Stimulated activated CD4-positive, alpha-beta T cell treated with anti-CD3 and anti-CD28 coated beads, Interleukin-1b, Interleukin-23, amount 100 ng/mL, for 1 hour (primary cell): ENCODE measurements at places on chromosomes 2 and 18.

DNA sequence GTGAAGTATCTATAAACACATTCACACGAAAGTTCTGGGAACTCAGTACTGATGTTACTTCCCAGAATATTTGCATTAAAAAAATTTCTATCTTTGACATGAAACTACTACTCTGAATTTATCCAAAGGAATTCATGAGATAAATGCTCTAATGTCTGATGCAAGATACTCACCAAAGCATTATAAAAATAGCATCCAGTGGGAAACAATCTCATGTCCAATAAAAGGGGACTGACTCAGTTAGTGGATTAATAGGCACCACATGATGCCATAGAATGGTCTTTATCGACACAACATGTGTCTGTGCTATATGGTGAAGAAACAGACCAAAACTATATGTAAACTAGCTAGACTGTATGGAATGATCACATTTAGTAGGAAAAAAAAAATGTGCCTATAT, 33.9 kb downstream of the LAMA3 start:
- DNase-seq: no peak

GRCh38 chr18:7662866-7663265, 95.8 kb downstream of the PTPRM start:
- no peak for DNase-seq

DNA sequence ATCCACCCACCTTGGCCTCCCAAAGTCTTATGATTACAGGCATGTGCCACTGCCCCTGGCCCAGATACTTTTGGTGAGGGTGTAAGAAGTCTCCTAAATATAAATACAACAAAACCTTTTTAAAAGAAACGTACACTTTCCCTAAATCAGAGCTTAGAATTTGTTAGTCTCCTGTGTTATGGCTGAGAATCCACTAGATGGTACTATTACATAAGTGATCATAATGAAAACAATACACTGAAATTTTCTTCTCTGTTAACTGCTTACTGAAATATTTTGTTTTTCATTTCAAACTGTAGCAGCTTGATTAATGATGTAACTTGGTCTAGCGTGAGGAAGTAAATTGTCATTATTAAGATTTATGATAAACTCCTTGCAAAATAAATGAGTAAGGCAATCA, 74.8 kb upstream of the FAM98A start:
- no peak for DNase-seq

DNA sequence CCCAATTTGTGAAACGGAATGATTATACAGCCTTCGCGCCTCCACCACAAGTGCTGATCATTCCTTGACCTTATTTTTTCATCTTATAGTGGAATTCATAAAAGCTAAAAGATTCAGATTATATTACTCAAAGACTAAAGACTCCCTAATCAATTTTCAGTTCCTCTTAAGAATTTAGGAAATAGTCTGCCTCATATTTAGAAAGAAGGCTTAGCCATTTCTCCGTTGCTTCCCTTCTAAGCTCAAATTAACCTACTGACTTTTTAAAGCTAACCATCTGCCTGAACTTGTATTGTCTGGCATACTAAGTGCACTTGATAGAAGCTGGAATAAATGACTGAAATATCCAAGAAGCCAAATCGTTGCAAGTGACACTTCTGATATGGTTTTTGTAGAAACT, 44.7 kb downstream of the HNRNPLL start:
- DNase-seq: no peak

DNA sequence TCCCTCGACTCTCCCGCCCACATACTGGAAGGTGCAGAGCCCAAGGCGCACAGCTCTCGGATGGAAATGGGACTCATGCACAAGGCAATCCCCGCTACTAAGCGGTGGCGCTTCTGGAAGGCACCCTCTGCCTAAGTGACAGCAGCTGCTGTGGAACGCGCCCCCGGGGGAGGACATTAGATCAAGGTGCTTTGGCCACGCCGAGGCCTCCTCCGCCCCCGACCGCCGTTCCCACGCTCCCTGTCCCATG, 202 bp downstream of the MCEE start:
- DNase-seq: no peak

- no peak for DNase-seq
Observed at GRCh38 chr2:10922307-10923007, 10.7 kb downstream of the KCNF1 start.

DNA sequence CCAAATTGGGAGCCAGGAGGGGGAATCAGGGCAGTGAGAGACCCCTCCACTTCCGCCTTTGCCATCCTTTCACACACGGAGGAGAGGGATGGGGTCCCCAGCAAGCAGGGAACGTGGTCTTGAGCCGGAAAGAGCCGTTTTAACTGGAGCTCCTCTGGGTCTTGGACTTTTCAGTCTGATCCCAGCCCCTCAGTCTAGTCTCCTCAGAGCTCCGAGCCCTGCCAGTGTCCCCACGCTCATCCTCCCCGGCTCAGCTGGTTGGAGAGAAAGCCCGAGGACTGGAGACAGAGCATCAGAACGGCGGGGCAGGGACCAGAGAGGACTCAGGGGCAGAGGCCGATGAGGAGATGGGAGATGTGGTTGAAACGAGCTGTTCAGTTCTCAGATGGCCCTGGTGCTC, 26.1 kb upstream of the OTOF start:
- DNase-seq: no peak

GRCh38 chr2:128345436-128346165, 26.9 kb upstream of the HS6ST1 start:
- no peak for DNase-seq

- no peak for DNase-seq
Observed at GRCh38 chr2:69766014-69766413, 24.1 kb downstream of the ANXA4 start.

DNA sequence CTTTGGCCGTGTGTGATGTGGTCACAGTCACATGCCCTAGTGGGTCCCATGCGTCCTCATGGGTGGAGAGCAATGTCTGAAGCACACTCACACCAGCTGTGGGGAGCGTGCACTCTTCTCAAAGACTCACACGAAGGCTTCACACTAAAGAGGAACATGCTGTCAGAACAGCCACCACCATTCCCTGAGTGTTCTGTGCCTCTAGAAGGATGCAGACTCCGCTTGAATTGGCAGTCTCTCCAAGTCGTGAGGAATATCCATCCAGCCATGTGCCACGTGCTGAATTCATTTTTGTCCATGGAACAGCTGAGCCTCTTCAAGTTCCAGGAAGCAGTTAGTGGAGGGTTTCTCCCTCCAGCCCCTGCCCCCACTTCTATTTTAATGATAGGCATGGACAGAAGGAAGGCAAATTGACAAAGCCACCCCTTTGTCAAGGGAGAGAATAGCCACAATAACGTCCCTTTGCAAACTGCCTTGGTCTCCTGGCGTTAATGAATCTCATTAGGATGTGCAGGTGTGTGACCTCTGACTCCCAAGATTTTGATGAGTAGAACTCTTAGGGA, 464.3 kb upstream of the ID2 start:
- DNase-seq: no peak

GRCh38 chr2:20447437-20448245, 767 bp downstream of the RHOB start:
- no peak for DNase-seq

- DNase-seq: no peak
Observed at GRCh38 chr18:68316636-68317035, 398.3 kb downstream of the TMX3 start.

GRCh38 chr18:58284699-58285448, 240.8 kb downstream of the NEDD4L start:
- no peak for DNase-seq

DNA sequence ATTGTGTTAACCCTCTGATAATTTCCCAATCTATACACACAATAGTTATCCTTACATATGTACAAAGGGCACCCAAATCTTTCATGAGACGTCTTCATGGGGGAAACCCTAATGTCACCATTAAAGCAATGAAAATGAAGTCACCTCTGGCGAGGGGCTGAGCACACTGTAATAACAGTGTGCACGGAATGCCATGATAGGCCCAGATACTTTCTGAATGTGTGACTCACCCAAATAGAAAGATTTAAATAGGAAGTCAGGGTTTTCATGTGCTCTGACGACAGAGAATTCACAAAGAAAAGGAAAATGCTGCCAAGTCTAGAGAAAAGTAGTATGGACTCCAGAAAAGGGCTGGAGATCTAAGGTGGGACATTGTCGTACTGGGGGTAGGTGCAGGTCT, 128.3 kb downstream of the SATB2 start:
- no peak for DNase-seq

DNA sequence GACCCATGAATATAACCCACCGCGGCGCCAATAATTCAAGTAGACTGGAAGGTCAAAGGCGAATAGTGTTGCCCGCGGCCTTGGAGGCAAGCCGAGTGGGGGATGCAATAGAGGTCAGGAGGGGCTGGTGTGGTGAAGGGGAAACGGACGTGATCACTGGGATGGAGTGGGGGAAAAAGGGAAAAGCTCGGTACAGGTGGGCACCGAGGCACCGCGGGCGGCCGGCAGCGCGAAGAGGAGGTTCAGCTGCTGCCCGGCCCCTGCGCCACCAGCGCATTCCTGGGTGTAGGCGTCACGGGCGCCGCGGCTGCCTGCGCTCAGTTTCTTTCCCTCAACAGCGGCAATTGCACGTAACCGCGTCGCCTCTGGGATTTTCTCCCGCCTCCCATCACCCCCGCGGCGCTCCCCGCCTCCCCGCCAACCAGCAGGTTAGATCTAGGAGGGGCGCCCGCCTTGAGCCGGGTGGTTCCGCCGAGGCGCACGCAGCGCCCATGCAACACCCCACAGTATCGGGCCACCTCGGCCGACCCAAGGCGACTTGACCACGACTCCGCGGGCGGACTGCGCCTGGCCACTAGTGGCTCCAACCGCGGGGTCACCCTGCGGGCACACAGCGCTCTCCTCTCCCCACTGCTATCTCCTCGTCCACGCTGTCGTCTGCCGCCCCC, 1.5 kb downstream of the RND3 start:
- DNase-seq: no peak

- no peak for DNase-seq
Observed at GRCh38 chr2:185284696-185285095, 453.9 kb upstream of the FSIP2 start.

DNA sequence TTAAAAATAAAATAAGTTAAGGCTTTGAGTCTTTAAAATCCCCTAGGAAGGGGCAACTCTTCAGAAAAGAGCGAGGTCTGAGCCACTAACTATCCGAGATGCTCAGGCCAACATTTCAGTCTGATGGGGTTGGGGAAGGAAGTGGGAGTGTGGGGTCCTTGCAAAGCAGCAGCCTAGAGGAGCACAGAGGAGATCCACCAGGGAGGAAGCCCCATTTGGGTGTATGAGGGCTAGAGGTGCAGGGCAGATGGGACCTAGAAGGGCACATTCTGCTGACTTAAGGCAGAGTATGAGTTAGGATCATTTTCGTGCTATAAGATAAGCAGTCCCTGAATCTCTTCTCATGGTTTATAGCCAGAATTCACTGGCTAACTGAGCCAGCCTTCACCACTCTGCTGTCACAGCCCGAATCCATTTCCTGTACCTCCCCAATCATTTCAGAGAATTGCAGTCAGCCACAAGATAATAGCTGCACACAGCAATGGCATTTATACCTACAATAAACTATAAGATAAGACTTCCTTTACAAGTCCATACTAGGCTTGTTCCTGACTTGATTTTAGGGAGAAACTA, 37.0 kb downstream of the MRPL30 start:
- no peak for DNase-seq

DNA sequence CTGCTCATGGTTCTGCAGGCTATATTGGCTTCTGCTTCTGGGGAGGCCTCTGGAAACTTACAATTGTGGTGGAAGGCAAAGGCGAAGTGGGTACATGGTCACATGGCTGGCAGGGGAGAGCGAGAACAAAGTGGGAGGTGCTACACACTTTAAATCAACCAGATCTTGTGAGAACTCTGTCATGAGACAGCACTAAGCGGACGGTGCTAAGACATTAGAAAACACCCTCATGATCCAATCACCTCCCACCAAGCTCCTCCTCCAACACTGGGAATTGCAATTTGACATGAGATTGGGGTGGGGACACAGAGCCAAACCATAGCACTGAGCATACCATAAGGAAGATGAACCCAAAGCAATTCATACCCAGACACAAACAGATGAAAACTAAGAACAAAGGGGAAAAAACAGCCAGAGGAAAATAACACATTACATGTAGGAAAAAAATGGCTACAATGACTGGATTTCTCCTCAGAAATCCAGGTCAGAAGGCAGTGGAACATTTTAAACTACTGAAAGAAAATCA, 31.1 kb upstream of the INO80C start:
- DNase-seq: no peak

DNA sequence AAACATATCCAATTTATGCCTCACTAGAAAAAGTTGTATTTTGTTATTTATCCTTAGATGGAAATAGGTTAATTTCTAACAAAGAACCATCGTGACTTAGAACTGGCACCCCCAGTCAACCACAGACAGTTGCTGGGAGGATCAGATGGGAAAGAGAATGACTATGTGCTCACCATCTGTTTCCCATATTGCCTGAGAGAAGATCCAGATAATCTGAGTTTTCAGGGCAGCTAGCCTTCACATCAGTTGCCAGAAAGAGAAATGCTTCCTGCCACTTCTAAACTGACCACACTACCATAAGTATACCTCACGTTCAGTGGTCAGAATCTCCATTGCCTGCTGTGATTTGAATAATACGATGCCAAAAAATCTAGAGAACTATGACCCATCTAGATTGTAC, 28.4 kb upstream of the NEB start:
- DNase-seq: no peak

DNA sequence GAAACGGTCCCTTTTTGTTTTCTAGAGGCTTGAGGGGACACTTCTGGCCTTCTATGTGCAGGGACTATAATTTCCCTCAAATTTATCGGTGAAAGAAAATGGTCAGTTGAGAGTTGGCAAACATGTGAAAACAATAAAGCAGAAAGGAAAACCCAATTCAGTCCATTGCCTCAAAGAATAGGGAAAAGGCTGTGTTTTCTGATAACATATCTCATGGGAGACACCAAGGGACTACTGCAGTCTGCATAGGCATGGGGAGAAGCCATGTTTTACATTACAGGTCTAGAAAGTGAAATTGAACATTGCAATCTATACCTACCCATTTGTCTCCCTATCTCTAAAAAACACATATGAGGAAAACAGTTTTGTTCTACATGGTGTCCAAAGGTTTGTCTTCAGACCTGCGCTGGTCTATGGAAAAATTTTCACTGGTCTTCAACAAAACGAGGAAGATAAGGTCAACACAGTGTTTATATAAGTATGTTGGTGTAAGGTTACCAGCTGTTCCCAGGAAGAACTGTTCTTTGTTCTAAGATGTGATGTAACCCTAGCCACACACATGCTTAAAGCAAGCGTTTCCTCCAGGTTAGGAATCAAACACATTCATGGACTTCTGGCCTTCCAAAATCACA, 179.7 kb downstream of the MREG start:
- no peak for DNase-seq

DNA sequence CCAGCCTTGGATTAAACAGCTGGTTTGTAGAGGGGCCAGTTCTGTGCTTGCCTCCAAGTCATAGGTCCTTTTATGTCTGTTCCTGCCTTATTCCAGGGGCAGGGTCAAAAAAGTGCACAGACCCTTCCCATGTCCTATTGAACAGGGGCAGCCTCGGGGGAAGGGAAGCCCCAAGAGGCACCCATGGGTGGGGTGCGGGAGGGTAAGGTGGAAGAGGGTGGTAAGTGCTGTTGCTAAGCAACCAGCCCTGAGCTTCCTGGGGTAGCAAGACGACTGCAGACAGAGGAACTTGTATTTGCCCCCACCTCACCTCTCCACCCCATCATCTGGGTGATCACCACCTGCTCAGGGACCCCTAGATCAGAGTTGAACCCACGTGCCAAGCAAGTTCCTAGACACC, 7.7 kb downstream of the DNMT3A start:
- no peak for DNase-seq

GRCh38 chr2:20326163-20326780, 24.4 kb downstream of the PUM2 start:
- DNase-seq: no peak
